Tibial artery (tissue), 4 donors: ENCODE measurements at places on chromosomes 16 and 17.
A peak's percentile ranks its signal among the peaks of the same experiment; 100 is the strongest.

GRCh38 chr17:82416771-82417170 lies 1.4 kb upstream of the HEXD start:
- no peak for DNase-seq

DNA sequence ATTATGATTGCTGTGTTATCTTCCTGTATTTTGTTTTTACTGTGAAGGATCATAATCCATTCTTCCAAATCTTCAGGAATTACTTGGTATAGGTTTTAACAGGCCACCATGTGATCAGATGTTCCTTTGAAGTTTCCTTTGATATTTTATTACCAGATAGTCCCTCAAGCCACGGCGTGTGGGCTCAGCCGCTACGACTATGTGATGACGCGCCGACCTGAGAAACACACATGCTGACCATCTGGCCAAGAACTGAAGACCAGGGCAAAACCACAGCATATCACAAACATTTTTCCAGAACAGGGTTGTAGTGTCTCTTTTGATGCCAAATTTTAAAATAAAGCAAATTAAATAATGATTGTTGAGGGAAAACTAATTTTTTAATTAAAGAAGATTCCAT lies 47.3 kb downstream of the ZCCHC14 start:
- DNase-seq, result no peak

DNA sequence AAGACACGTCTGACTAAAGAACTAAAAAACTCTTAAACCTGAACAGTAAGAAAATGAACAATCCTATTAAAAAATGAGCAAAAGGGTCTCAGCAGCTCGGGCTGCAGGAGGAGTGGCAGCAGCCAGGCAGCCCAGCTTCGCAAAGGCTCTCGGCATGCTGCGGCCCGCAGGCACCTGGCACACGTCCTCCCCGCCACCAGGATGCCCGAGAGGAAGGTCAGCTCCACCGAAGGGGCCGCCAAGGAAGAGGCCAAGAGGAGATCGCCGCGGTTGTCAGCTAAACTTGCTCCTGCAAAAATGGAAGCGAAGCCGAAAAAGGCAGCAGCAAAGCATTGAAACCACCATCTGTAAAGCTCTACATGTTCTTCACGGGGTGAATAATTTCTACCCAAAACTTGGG lies 173.5 kb downstream of the BCAS3 start:
- no peak for DNase-seq

- DNase-seq, result peak; percentile 79
These were observed 10.2 kb downstream of the FLII start for GRCh38 chr17:18248300-18248731.

GRCh38 chr17:39183045-39183444 lies 14.4 kb downstream of the CACNB1 start:
- no peak for DNase-seq
